ENCODE measurements at places on chromosomes 16 and 17.

- no peak for DNase-seq
Observed at GRCh38 chr17:14331225-14331981, 30.5 kb downstream of the HS3ST3B1 start.

DNA sequence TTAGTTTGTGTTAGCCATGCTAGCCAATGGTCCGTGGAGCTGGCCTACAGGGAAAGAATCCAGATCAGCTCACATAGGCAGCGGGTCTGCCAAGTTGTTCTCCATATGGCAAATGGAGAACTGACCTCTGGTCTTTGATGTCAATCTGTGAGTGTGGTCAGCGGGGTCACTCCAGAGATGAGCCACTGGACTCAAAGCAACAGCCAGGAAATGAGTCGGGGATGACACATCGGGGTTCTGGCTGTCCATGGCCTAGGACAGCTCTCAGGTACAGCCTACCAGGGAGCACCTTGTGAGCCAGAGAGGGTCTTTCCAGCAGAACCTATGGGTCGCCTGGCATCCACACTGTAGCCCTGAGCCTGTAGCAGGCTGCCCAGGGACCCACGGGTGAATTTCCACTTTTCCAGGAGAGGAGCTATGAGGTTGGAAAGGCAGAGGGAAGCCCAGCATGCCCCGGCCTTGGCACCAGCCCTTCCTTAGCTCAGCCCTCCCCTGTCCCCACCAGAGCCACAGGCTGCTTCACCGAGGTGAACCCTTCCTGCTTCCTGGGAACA lies 203.0 kb upstream of the TNRC6C start:
- DNase-seq = no peak

DNA sequence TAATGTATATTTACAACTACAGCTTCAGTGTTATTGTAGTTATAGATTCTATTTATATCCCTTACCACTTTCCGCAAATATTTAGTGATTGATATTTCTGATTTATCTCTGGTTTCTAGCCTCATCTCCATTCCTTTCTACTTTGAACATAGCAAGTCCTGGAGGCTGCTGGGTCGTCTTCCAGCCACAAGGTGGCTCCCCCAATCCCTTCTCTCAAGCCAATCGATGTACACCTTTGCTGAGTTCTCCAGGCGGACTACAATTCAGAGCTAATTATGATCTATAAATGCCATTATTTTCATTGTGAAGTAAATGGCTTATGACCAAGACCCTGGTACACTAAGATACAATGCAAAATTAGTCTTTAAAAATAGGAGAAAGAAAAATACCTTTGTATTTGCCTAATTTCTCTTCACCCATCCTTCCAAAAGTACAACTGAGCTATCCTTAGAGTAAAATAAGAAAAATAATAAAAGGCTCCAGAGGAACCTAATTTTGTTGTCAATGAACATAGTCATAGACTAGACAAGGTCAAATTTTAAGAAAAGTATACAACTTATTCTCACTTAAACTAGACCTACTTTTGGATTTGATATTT lies 122.1 kb downstream of the SKAP1 start:
- DNase-seq = peak; percentile 66

DNA sequence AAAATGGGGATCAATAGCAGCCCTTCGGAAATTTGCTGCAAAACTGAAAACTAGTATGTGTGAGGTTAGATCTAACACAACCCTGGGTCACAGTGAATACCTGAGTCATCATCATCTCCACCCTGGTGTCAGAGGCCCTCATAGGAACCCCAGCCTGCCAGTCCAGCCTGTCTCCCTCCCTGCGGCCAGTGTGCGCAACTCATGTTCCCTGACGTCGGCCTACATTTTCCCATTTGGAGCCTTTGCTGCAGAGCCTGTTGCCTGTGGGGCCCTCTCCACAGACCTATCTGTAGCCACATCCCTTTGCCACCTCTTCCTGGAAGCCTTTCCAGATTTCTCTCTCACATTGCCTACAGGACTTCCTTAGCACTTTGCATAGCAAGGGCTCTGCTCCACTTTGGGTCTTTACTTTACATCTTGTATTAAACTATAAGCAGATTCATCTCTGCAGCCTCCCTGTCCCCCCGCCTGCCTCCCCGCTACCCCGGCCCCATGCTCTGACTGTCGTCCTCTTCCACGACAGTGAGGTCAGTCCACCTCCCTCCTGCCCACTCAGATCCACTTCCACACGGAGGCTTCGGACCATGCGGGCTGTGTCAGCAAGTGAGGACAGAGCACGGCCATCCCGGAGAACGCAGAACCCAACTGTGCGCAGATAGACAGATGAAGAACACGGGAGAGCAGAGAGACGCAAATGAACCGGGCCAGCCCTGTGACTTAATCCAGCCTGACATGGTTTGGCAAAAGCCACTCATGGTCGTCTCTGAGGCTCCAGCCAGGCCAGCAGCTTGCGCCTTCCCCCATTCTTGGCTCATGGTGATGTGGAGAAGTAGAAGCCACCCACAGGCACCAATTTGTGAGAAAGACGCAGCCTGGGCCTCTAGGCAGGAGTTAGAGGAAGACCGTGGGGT lies 31.0 kb downstream of the NGFR start:
- no peak for DNase-seq

GRCh38 chr17:51200846-51201245 lies 34.6 kb downstream of the NME2 start:
- no peak for DNase-seq

DNA sequence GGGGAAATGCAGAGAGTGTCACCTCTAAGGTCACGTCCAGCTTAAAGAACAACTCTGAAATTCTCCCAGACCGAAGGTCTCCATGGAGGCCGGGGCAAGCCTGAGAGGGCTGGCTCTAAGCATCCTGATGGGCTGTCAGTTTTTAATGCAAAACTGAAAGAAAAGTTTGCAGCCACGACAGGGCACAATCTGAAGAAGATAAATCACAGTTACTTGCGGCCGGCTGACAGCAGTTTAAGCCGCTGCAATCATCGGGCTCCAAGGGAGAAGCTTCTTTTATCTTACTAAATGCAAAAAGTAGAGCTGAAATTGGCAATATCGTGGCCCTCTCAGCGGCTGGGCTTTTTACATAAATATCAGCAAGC lies 168.8 kb downstream of the CYLD start:
- no peak for DNase-seq

GRCh38 chr16:78791011-78791410 lies 691.6 kb downstream of the WWOX start:
- no peak for DNase-seq

DNA sequence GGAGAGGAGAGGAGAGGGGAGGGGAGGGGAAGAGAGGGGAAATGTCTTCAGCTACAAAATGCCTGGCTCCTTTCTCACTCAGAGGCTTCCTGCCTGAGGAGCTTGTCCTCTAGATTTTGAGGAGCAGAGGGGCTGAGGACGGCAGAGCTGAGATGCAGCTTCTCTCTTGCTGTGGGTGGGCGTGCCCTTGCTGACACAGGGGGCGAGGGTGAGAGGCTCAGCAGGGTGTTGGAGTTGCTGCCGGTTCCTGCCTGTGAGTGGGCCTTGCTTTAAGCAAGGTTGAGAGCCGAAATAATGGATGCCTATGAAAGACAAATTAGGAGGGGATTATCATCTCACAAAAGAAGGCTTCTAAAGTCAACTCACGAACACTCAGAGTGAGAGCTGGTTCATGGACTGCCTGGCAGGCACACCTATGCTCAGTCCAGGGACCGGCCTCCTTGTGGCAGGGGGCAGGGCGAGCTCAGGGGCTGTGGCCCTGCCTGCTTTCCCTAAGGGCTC lies 215.6 kb downstream of the MSI2 start:
- DNase-seq = no peak

- DNase-seq = no peak
Observed at GRCh38 chr16:69190046-69190588, 3.2 kb downstream of the SNTB2 start.

DNA sequence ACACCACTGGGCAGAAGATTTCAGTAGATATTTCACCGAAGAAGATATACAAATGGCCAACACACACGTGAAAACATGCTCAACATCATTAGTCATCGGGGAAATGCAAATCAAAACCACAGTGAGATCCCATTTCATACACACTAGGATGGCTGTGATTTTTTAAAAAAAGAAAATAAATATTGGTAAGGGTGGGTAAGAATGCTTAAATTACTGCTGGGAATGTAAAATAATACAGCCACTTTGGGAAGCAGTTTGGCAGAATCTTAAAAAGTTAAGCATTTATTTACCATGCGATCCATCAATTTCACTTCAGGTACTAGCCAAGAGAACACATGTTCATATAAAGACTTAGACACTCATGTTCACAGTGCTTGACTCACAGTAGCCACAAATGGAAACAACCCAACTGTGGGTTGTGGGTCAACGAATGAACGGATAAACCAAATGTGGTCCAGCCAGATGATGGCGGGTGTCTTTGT lies 6.5 kb upstream of the C16orf74 start:
- DNase-seq = no peak

GRCh38 chr17:45127548-45128300 lies 4.6 kb downstream of the PLCD3 start:
- no peak for DNase-seq

GRCh38 chr16:7614021-7614795 lies 281.6 kb downstream of the RBFOX1 start:
- DNase-seq = no peak

DNA sequence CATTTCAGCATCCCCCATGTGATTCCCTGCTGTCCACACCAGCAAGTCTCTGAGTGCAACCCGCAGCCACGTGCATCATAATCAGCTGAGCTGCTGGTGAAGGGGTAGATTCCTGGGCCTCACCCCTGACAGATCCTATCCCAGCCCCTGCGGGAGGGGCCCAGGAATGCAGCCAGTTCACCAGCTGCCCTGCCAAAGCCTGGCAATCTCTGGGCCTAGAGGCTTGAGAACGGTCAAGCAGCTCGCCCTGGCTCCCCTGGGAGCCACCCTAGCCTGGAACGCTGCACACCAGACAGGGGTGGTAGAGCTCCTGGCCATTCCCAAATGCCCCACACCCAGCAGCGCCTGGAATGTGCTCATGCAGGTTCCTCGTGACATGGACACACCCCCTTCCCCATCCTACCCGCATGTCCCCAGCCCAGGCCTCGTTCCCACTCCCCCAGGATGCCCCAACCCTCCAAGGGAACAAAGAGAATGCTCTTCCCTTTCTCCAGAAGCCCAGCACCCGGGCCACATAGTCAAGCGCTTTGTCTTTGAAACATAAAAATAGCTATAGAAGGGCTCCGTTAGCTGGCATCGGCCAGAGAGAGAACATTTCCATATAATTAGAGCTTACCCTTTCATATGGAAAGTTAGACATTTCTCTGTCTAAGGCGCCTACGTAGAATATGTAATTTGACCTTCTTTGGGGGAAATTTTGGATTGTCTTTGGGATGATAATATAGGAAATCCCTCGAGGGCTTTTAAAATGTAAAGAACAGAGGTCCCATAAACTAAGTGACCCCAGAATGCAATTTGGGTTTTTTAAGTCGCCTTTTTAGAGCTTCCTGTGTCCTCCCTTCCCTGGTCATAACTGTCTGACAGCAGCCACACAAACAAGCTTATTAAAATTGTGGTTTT lies 3.4 kb downstream of the CEP295NL start:
- no peak for DNase-seq

GRCh38 chr17:32299580-32300164 lies 34.0 kb downstream of the RHBDL3 start:
- DNase-seq = no peak

GRCh38 chr17:77116371-77116860 lies 24.4 kb upstream of the SEC14L1 start:
- no peak for DNase-seq

DNA sequence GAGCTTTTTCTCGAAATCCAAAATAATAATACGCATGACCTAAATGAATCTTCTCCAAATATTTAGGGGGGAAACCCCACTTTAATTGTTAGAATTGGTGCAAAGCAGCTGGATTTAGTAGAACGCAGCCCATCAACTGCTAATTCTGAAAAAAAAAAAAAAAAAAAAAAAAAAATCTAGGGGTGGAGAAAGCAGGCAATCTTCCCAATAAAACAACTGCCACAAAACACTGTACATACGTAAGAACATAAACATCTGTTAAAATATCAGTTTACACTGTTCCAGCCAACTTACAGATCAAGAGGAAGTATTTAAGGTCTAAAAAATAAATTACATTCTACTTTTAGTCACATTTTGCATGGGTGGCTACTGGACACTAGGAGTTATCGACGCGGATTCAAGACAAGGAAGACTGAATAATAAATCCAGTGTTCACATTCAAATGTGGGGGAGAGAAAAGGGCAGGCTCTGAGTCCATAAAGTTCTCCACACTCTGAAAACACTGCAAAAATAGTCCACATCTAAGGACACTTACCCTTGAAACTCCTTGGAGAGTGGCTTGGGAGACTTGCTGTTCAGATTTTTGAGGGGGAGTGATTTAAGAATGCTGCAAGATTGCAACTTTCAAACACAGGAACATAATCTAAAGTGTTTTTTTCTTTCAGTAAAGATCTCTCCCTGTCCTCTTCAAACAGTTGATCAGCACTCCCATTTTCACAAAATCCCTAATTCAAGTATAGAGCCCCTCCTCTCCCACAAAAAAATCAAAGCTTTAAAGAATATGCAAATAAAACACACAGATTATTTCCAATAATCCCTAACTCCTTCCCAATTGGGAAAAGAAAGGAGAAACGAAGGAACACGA lies 1.3 kb downstream of the APPBP2 start:
- no peak for DNase-seq

- peak; percentile 34 for DNase-seq
Observed at GRCh38 chr17:5902181-5903140, 167.7 kb upstream of the WSCD1 start.

- no peak for DNase-seq
Observed at GRCh38 chr17:18318117-18318516, 3.0 kb downstream of the SMCR8 start.
